Daoy (cell line): ENCODE measurements at places on chromosomes 5 and 9. TPM values are rescaled to one million over a fixed set of nuclear protein-coding genes. Genes with fewer than 3 reads are reported as not detected.

- DNase-seq = peak; percentile 1
Measured at GRCh38 chr9:93267681-93268505, 84.0 kb downstream of the WNK2 start.

The DPYSL3 gene
- total RNA-seq = 133 and 141 TPM in 2 replicates

The PRR16 gene
- total RNA-seq = 1.3 and 3.3 TPM in 2 replicates

The ARHGAP26 gene
- total RNA-seq = 5.8 and 7.7 TPM in 2 replicates

DNA sequence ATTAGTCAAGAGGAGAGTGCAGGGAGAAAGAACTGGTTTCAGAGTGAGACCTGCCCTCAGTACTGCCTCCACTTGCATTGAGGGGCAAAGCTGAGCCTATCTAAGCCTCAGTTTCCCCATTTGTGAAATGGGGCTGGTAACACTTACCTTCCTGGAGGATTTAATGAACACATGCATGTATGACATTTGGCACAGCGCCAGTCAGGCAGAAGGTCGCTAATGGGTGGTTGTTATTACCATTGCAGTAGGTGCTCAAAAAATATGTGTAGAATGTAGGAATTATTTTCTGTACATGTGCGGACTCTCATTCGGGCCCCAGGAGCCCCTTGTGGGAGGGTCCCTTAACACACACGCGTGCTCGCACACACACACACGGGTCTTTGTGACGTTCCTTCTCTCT, 10.9 kb downstream of the FAT2 start:
- DNase-seq = no peak

GRCh38 chr5:125109816-125110215, 363.4 kb upstream of the ZNF608 start:
- no peak for DNase-seq

DNA sequence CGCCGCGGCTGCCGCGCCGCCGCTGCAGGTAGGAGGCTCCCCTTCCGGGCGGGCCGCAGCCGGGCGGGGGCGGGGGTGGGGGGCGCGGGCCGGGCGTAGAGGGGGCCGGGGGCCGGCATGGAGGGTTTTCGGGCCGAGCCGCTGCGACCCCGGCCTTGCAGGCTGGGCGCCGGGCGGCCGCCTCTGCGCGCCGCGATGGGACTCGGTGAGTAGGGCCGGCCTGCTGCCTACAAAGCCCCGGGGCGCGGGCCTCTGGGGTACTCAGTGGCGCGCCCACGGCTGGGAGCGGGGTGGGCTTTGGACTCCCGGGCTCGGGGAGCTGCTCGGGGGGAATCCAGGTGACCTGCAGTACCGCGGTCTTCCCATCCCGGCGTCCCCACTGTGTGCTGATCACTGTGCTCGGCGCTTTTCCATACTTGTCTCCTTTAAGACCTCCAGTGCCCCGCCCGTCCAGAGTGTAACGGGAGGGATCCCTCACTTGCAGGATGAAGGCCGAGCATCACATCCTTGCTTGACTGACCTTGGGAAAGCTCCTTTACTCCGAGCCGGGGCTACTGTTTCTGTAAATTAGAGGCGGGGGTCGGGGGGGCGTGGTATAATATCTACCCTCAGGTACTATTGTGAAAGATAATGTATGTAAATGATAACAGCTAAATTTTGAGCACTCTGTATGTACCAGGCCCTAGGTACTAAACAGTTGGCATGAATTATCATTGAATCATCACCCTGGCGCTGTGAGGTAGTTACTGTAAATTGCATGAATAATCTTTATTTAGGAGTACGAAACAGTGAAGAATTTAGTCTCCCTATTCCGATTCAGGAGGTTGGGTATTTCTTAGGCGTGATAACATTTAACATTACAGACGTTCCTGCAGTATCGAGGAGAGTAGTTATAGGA, 672 bp downstream of the MSANTD3 start:
- peak; percentile 86 for DNase-seq

The SARDH gene
- 0.45 and 1.2 TPM in 2 replicates for total RNA-seq

DNA sequence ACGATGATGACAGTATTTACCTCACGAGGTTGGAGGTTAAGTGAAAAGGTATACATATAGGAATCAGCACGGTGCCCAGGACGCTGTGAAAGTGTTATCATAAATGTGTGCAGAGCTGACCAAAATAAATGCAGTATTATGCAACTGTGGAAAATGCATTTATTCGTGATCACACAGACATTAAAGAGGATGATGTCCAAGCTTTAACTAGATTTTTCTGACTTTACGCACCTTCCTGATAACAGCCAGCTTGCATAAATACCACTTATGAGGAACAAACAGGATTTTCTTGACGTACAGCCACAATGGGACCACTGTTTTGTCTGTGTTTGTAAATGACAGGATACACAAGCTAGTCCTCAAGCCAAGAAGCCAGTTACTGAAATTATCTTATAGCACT, 71.4 kb upstream of the ATP10B start:
- no peak for DNase-seq

The C5orf52 gene
- total RNA-seq = not detected in 2 replicates

DNA sequence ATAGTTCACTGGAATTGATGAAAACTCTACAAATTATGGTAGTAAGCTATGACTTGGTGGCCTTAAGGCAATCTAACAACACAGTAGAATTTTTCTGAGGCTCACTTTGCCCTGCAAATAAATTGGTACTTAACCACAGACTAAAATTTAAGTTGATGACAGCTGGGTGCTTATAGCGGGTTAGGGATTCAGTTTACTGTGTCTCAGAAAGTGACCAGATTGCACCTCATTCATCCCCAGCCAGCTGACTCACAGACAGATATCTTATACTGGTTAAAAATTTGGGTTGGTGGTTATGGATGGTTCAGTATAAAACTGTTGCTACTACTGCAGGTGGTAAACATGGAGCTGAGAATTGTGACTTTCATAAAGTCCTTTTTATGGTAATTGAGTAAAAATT, 2.8 kb downstream of the CKS2 start:
- peak; percentile 22 for DNase-seq
